K562 (cell line): ENCODE measurements at places on chromosomes 12 and 14. TPM values are rescaled to one million over a fixed set of nuclear protein-coding genes. Genes with fewer than 3 reads are reported as not detected.

- no peak for DNase-seq
Measured at GRCh38 chr12:116087399-116087798, 190.1 kb downstream of the MED13L start.

- DNase-seq = no peak
Measured at GRCh38 chr12:69712826-69713225, 13.7 kb upstream of the BEST3 start.

DNA sequence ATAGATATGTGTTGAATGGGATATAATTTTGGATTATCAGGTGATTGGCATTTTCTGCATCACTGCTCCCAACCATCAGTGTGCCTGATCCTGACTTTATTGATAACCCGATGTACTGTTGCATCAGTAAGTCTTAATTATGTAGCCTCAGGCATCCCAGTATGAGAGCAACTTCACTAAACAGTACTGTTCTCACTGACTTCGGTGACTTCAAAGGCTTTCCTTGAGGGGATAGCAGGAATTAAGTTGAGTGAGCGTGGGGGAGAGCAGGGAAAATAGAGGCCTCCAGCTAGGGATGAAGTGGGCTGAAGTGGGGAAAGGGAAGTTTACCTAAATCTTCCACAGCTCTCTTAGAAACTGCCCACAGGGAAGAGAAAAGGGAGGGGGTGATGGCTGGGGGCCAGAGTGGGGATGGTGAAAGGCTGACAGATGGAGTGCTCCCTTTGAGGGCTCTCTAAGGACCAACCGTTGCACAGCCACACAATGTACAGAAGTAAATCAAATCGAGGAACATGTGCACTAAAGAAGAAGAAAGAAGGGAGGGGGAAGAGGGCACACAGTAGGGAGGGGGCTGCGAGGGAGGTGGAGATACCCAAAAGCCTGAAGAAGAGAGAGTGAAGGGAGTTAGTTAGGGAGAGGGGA lies 10.7 kb upstream of the NEUROD4 start:
- no peak for DNase-seq

DNA sequence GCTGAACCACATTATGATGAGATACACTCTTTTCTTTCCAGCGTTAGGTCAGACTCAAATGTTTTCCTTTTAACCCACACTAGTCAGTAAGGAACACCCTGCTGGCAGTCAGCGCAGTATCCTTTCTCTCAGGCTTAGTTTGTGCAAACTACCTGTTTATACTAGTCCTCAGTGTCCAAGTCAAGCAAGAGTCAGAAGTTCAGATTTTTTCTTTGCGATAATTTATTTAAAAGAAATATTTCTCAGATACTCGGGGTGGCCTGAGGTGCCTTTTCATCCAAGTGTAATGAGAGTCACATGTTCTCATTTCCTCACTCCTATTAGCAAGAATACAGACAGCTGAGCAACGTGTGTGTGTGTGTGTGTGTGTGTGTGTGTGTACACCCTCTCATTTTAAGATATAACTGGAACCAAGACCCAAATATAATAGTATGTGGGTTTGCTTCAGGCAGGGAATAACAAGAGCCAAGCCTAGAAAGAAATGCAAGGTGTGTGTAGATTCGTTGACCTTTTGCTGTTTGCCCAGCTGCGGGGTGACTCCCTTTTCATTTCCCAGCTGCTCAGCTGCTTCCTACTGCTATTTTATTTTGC lies 182.7 kb downstream of the KICS2 start:
- no peak for DNase-seq

DNA sequence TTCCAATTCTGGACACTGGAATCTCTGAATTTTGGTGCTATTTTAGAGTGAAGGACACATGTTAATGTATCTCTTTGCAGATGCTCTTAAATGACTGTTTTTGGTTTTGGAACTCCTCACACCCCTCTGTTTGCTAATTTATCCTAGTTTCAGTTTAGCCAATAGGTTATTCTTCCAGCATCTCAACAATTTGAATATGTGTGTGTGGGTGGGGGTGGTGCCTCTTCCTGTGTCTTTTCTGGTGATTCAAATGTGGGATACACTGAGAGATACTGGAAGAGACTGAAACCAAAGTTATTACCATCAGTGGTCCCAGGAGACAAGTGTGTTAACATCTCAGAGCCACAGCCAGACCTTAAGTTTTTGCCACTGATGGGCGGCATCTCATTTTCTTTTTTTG lies 1317.4 kb upstream of the TMEM132C start:
- DNase-seq = no peak

GRCh38 chr12:123152833-123153232 lies 1.9 kb upstream of the PITPNM2 start:
- DNase-seq = peak; percentile 25

DNA sequence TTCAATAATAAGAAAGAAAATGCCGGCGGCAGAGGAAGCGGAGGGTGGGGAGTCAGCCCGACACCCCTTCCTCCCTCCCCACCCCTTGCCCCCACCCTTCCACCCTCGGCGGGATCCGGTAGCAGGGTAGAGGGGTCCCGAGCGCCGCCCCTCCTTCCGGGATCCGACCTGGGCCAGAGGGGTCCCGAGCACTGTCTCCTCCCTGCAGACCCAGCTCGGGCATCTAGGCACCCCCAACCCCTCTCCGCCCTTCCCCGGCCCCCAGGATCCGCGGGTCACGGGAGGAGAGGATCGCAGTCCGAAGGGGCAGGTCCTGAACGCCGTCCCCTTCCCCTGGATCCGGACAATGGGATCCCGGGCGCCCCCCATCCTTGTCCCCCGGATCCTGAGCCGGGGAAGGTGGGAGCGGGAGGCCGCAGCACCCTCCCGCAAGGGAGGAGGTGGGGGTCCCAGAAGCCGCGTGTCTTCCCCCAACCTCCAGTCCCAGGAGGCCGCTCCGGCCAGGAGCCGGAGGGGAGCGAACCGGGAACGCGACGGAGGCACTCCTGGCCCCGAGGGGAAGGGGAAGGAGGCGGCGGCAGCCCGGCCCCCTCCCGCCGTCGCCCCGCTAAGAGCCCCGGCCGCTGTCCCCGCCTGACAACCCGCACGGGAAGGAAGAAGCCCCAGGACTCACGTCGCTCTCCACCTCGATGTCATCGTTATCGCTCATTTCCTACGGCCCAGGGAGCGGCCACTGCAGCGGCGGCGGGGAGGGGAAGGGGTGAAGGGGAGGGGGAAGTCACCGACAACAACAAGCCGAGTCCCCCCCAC lies 481 bp downstream of the MAX start:
- DNase-seq = no peak

GRCh38 chr12:57891542-57892228 lies 45.2 kb upstream of the CTDSP2 start:
- DNase-seq = no peak

DNA sequence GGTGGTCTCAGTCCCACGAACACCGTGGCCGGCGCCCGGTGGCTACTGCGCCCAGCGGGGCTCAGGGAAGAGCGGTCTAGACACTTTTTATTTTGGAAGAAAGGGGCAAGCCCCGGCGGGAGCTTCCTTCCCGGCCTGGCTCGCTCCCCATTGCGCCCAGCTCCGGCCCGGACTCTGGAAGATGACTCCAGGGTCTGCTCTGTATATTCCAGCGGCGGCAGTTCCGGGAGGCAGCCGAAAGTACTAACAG lies 225.1 kb upstream of the CRY1 start:
- DNase-seq = peak; percentile 8

DNA sequence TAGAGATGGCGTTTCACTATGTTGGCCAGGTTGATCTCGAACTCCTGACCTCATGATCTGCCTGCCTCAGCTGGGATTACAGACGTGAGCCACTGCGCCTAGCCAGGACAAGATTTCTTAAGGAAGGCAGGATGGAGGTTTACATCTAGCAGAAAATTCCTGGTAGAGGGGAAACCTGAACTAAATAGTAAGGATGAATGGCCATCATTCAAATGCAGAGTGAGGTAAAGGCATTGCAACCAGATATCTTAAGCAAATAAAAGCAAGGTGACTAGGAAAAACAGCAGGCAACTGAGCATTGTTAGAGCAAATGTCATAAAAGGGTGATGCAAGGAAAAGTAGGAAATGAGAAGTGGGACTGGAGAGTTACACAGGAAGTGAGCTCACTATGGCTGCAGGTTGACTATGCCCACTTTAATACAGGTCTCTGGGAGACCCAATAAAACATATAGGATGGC lies 133.0 kb downstream of the SOX5 start:
- no peak for DNase-seq

DNA sequence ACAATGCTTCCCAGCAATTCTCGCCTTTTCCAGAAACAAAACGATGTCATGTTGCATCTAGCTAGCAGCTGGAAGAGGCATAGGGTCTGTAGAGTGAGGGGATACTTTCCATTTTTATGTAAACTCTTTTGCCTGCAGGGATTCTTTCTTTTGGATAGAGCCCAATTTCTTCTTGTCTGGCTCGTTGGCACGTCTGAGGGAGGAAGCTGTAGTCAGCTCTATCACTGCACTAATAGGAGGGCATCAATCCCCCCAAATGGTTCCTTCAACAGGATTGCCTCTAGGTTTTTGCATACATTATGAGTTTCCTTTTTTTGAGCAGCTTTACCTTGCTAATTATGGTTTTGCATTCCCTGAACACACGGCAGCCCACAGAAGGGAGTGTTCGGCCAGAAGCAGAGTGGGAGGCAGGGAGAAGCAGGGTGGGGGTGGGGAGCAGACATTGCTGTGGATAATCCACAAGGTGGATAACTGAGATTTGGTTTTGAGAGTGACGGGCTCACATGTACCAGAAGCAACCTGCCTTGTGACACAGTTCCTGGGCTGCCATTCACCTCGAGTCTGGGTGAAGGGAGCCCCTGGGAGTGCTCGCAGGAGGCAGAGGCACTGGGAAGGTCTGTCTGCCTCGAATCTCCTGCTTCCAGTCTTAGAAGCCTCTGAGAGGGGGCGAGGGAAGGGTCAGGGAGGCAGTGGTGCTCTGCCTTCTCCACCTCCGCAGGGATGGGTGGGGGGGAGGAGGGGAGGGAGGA lies 24.5 kb downstream of the LRTM2 start:
- DNase-seq = no peak

DNA sequence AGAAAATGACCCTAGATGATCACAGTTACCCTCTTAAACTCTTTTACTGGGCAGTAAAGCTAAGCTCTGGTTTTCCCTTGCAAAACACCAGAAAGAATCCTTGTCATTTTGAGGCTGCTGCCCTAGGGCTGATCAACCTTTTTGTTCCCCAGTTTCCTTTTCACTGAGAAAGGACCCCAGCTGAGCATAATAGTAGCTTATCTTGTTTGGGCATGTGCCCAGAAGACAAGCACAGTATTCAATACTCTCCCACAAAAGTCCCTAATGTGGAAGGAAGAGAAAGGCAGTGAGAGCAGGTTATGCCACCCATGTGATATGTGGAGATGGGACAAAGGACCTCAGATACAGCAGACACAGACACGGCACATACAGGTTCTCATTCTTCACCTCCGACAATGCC lies 332.6 kb upstream of the TMPO start:
- no peak for DNase-seq

DNA sequence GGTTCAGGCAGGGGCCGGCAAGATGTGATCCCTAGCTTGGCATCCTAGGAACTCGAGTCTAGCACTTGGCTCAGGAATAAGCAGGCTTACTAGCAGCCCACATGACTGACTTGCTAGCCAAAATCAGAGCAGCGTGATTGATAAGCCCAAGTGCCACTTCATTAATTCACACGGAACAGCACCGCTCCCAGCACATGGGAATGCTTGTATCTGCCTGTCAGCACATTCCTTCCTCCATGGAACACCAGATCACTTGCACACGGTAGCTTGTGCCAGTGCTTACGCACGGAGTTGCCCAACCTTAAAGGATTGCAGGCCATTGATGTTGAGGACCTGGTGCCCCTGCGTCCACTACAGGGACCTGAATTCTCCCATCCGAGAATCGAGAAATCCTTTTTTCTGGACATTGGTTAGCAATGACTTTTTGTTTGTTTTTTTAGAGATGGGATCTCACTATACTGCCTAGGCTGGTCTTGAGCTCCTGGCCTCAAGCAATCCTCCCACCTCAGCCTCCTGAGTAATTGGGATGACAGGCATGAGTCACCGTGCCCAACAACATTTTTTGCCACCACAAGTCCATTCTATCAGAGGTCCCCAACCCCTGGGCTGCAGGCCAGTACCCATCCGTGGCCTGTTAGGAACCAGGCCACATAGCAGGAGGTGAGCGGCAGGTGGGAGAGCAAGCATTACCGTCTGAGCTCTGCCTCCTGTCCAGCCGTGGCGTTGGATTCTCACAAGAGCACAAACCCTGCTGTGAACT lies 30.6 kb upstream of the TSPAN9 start:
- DNase-seq = no peak

GRCh38 chr14:52325126-52325525 lies 11.0 kb downstream of the PTGER2 start:
- no peak for DNase-seq

The COX8C gene
- polyA plus RNA-seq = not detected in 2 replicates

The RPS6KL1 gene
- 10.2 and 11.6 TPM in 2 replicates for polyA plus RNA-seq

The BMP4 gene
- not detected in 2 replicates for polyA plus RNA-seq

The BEGAIN gene
- 0.62 and 1.7 TPM in 2 replicates for polyA plus RNA-seq

The NRXN3 gene
- polyA plus RNA-seq = not detected in 2 replicates

The MARCHF9 gene
- polyA plus RNA-seq = 9.7 and 12.4 TPM in 2 replicates

The KLRK1 gene
- not detected in 2 replicates for polyA plus RNA-seq

The KRT74 gene
- polyA plus RNA-seq = not detected in 2 replicates
